Activated CD4-positive, alpha-beta T cell treated with anti-CD3 and anti-CD28 coated beads, Interleukin-2, amount 50 U/mL, for 48 hours (primary cell): ENCODE measurements at places on chromosomes 7 and 10.

DNA sequence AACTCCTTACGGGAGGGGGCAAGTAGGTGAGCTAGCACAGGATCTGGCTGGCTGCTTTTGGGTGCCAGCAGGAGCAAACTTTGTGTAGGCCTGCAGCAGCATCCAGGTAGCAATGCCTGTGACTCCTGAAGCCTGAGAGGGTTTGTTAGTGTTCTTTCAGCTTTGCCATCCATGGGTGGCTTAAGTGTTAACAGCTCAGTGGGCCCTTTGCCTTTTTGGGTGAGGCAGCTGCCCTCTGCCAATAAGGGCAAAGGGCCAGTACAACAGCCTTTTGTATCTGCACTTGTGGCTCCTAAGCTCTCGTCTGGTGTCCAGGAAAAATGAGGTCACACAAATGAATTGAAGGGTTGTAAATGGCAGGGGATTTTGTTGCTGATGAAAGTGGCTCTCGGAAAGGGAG, 359.0 kb upstream of the CHRM2 start:
- no peak for DNase-seq

- DNase-seq = no peak
Observed at GRCh38 chr7:82595176-82595575, 151.6 kb upstream of the CACNA2D1 start.

DNA sequence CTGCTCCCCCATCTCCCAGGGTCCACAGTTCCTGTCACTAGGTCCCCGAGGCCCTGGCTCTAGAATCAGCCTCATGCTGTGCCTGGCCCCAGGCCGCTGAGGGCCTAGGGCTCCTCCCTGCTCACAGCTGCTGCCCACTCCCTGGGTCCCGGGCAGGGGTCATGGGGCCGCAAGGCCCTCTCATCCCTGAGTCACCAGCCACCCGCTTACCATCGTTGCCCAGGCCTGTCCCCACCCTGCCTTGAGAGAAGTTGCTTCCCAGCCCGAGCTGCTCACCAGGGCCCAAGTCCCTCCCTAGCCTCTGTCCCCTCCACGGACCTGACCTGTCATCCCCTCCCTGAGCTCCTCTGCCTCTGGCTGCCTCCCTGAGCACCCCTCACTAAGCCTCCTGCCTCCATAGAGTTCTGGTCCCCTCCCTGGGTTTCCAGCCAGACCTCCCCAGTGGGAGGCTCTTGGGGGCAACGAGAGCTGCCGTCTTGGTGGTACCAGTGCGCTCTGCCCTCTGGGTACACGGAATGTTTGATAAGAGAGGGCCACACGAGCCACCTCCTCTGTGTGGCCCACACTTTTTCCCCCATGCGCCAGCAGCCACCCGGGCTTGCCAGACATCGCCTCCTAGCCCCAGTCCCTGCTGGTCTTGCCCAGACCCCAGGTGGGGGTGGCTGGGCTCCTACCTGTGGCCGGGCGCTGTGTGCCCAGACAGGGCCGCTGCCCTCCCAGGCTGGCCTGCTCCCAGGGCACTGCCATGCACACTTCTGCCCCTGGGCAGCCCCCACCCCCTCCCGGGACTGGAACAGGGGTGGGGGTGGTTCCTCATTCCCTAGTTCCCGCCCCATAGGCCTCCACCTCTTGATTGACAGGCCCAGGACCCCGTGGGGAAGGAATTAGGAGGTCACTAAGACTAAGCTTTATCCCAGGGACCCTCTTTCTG, 21.3 kb downstream of the MLXIPL start:
- no peak for DNase-seq

DNA sequence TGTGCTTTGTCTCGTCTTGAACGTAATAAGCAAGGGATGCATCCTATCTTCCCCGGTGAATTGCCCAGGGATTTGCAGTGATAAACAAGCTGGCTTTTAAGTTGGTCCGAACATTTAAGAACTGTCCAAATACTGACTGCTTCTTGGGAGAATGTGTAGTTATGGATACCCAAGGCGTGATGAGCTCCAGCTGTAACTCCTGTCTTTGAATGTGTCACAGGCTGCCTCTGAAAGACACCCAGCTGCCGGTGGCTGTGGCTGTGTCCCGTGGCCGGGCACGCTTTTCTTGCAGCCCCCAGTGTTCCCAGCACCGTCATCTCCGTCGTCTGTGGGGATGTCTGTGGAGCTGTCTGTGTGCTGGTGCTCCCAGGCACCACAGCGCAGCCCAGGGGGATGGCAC, 118.1 kb downstream of the GLRX3 start:
- no peak for DNase-seq

- DNase-seq = no peak
Observed at GRCh38 chr10:7046615-7047014, 364.2 kb downstream of the SFMBT2 start.

GRCh38 chr10:76306856-76307255, 875.4 kb downstream of the LRMDA start:
- no peak for DNase-seq

- DNase-seq = no peak
Observed at GRCh38 chr10:30818010-30818660, 188.6 kb upstream of the LYZL2 start.

DNA sequence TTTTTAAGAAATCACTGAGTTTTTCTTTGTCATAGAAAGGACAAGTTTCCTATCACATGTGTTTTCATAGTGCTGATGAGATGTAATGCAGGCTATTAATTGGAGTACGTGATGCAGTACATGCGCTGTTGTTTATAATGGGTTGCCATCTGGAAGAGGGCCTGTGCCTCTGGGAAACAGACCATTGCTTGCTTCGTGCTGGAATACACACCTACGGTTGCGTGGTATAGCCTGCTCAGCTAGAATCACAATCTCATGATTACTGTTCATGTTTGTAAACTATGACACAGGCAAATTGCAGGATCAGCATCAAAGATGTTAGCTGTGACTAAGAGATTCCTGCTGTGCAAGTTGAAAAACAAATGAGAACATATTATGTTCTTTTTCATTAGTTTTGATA, 107.2 kb upstream of the STEAP1B start:
- no peak for DNase-seq

DNA sequence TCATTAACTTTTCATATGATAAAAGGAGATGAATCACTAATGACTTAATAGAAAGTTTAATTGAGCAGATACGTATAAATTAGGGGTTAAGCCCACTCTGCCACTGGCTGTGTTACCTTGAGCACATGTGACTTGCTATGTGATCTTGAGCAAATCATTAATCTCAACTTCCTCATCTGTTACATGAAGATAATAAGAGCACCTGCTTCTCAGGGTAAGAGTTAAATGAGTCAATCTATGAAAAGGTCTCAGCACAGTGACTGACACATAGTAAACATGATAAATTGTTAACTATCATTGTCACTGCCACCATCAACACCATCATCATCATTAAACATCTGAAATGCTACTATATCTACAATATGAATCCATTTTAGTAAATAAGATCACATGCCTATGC, 110.8 kb downstream of the TPK1 start:
- no peak for DNase-seq

DNA sequence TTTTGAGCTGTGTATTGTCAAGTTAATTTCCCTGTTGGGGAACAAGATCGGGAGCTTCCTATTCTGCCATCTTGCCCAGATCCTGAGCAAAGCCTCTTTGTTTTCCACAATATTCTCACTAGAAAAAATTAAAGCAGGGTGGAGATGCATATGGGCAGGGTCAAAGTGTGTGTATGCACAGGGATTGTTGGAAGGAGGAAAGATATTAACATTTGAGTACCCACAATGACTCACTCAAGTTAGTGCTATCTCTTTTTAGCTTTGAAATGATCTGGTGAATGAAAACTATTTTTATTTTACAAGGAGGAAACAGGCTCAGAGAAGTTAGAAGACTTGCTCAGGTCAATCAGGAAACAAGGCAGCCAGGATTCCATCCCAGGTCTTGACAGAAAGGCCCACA, 6.7 kb upstream of the BTBD16 start:
- no peak for DNase-seq
